ENCODE measurements at places on chromosomes 6 and 20.

GRCh38 chr20:49986049-49986448 is 3.3 kb downstream of the SNAI1 start:
- DNase-seq: no peak

- no peak for DNase-seq
Observed at GRCh38 chr20:57047281-57048026, 219.0 kb downstream of the BMP7 start.

GRCh38 chr6:25249133-25249532 is 30.0 kb upstream of the CARMIL1 start:
- DNase-seq: no peak

- DNase-seq: no peak
Observed at GRCh38 chr20:36860339-36860738, 15.6 kb upstream of the TLDC2 start.

GRCh38 chr6:37507077-37507476 is 7.4 kb upstream of the CCDC167 start:
- no peak for DNase-seq

GRCh38 chr6:164753517-164753916 is 555.9 kb downstream of the C6orf118 start:
- DNase-seq: no peak

GRCh38 chr6:163630572-163630971 is 216.1 kb downstream of the QKI start:
- no peak for DNase-seq

GRCh38 chr6:35206346-35206745 is 7.4 kb upstream of the SCUBE3 start:
- no peak for DNase-seq

DNA sequence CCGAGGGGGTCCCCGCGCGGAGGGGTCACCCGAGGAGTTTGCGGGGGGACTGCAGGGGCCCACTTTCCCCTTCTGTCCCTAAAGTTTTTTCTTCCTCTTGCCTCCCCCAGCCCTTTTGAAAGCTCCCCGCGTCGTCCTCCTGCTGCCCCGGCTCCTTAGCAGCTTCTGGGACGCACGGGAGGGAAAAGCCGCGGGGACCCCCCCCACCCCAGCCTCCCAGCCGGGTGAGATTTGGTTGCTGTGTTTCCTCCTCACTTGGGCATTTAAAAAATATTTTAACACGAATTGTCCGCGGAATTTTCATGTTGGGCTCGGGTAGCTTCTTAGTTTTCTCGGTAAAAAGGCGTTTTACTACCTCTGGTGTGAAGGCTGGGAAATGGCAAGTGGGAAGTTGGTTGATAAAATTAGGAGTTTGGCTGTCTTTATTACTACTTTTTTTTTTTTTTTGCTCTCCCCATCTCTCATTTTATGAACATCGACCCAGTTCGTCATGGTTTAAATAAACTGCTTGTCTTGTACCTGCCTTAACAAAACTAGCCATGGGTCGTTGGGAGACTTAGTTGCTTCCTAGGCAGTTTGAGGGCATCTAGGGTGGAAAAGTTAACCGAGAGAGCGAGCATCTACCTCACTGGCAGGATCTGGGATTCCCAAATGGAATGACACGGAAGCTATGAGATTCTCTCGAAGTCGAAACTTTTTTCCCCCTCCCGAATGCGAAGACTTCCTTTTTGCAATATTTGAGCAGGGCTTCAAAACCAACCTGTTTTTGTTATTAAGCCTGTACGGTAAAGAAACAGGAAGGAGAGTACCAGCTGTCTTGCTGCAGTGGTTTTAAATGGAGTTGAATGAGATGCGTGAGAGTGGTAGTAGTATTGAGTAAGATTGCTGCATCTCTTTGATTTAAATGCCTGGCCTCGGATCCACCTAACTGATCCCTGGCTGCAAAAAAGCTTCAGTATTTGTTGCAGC is 868 bp downstream of the NCOA3 start:
- DNase-seq: no peak

DNA sequence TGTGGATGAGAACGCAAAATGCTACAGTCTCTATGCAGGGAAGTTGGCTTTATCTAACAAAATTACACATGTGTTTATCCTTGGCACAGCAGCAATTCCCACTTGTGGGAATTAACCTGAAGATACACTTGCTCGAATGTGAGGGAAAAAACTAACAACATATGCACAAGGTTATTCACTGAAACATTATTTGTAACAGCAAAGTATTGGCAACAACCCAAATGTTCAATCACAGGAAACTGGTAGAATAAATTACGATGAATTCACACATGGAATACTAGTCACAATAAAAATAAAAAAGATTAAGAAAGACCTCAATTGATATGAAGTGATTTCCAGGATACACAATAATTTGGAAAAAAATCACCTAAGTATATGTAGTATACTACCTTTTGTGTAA is 68.1 kb upstream of the OGFRL1 start:
- DNase-seq: no peak

- no peak for DNase-seq
Observed at GRCh38 chr6:51060262-51060762, 241.6 kb downstream of the TFAP2B start.

DNA sequence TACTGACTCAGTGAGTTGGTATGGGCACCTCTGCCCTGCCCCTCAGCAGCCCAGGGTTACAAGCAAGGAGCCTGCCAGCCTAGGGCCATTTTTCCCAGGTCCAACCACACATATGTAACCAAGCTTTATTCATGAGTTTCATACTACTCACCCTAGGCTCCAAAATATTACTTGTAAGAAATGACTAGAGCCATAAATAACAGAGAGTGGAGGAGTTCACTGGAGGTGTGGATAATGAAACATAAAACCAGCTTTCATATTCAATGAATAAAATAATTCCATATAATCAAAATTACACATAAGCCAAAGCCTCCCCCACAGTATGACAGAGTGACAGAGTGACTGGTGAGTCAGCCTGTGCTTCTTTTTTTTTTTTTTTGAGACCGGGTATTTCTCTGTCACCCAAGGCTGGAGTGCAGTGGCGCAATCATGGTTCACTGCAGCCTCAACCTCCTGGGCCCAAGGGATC is 229.8 kb upstream of the SASH1 start:
- DNase-seq: no peak
